ENCODE measurements at places on chromosomes 11 and 22.

DNA sequence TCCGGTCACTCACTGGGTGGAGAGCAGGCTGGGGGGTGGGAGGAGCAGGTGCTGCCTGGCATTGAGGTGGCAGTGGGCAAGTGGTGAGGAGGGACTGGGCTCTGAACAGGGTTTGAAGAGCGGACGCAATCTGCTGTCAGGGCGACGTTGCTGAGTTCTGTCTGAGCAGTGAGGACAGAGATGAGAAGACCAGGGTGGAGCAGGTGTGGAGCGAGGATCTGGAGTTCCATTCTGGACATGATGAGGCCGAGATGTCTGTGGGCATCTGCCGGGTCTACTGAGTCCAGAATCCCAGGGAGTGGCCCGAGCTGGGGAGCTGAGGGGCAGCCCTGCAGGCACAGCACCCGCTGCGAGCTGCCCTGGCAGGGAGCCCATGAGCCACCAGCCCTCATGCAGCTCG, 2.2 kb upstream of the MOV10L1 start:
- DNase-seq = no peak

DNA sequence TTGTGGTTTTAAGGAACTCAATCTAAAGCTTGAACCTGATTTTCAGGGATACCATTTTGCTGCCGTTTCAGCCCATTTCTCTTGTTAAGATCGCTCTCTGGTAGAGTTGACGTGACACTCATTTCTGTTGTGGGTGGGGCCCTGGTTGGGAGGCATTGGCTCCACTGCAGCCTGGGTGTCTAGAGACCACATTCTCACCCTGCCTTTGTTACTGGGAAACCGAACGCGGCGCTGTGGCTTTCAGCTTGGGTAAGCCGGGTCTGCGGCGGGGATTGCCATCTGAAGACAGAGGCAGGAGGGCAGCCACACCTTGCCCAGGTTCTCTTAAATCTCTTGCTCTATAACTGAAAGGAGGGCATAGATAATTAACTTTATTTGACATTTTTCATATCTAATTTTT, 3.2 kb downstream of the EHF start:
- no peak for DNase-seq

DNA sequence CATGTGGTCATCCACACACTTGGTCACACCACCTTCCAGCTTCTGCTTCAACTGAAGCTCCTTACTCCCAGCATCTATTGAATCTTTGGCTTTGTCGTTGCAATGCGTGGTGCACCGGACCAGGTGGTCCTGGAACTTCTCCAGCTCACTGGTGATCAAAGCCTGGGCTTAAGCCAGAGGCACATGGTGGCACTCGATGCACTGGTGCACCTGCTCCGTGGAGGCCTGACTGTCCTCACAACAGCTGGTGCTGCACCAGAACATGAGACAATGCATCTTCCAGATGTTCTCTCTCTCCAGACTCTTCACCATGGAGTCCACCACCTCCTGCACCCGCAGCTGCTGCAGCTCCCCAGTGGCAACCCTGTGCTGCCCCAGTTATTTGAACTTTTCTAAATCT, 56.0 kb downstream of the CELSR1 start:
- DNase-seq = no peak

DNA sequence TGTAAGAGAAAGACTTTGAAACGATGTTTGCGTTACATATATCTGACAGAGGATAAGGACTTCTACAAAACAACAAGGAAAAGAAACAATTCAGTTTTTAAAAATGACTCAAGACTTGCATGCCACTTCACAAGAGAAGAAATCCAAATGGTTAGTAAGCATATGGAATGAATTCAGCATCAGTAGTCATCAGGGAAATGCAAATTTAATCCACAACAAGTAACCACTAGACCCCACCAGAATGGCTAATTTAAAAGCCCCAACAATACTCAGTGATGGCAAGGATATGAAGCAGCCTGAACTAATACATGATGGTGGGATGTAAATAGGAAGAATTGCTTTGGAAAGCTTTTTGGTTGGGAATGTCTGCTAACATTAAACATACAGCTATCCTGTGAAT, 142.6 kb downstream of the ATXN10 start:
- DNase-seq = no peak

- DNase-seq = no peak
These were observed 262.2 kb upstream of the UBASH3B start for GRCh38 chr11:122393209-122393860.

- peak; percentile 77 for DNase-seq
These were observed at the start of gene TBRG1 for GRCh38 chr11:124622531-124623451. TBRG1 (plus strand) TSS chr11:124622864; CDS start chr11:124623084, 220 bp downstream.

DNA sequence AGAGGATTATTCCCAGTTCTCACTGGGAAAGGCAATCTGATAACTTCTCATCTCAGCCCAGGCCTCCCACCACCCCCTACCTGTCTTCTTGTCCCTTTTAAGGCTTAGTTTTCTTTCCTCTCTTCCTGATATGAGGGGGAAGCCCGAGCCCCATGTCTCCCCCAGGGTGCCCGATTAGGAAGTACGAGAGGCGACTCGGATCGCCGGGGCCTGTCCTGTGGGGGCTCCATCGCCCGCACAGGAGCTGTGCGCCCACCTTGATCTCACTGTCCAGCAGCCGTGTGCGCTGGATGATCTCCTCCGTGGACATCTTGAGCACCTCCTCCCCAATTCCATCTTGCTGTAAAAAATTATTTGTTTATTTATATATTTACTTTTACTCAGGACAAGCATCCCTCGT, 628 bp downstream of the PSMC3 start:
- DNase-seq = no peak

- peak; percentile 59 for DNase-seq
These were observed at the start of gene PPP1R14B for GRCh38 chr11:64246871-64247728. PPP1R14B (minus strand) TSS chr11:64246943; CDS start chr11:64246673, 270 bp downstream.

GRCh38 chr11:33682446-33682845, 18.2 kb downstream of the C11orf91 start:
- DNase-seq = no peak

DNA sequence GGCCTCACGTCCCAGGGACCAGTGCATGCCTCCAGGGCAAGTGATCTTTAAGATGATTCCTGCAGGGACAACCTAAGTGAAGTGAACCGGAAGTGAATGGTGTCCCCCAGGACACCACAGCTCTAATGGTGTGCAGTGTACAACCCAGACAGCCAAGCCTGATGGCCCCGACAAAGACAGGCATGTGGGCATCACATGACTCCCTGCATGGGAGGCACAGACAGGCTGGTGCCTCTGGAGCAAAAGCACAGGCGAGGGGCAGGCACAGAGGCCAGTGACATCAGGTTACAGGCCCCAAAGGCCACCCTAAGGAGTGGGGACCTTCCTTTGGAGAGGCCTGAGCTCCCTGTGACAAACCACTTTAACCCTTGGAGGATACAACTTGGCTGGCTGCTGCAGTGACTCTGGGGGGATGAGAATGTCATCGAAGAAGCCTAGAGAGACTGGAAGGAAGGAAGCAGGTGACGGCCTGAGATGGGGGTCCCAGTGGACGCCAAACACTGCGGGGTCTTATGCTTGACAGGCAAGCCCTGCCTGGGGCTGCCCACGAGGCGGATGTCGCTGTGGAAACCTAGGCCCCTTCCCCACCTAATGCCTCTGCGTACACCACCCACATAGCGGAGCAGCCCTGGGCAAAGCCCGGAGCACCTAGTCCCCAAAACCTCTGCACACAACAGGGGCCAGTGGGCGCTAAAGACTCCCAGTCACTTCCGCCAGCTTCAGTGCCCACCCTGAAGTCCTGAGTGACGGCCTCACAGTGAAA, 12.4 kb downstream of the POLR3H start:
- no peak for DNase-seq

DNA sequence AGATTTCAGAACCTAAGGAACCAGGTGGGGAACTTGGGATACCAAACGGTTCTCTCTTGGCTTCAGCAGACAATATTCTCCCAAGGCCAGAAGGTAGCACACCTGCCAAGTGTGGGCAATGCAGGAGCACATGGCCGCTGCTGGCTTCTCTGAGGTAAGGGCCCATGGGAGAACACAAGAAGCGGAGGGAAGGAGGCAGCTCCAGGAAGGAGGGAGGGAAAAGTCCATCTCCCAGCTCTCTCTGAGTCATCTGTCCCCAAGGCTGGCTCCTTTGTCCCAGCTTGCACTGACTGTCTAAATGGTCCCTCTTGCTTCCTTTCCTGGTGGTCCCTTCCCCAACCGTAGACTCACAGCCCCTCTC, 557.9 kb upstream of the CADM1 start:
- DNase-seq = no peak

DNA sequence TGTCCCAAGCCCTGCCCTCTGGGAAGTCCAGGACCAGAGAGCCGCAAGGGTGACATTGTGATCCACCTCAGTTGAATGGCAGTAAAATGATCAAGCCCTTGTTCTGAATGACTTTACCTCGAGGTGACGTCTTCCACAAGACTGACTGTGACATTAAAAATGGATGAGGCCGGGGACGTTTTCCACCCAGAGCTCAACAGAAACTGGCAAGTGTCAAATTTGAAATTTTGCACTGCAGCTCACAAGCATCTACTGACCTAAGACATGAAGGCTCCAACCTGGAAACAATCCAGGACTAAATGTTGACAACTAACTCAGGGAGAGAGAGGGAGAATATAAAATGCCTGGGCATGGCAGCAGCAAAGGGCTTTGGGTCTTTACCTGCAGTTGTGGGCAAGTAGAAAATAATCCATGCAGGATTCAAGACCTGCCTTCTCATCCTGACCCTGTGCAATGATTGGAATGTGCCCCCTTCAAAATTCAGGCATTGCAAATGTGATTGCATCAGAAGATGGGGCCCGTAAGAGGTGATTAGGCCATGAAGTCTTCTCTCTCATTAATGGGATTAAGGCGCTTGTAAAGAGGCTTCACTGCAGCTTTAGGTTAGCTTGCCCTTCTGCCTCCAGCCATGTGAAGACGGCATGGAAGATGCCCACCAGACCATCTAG, 33.6 kb upstream of the CLMP start:
- DNase-seq = no peak

DNA sequence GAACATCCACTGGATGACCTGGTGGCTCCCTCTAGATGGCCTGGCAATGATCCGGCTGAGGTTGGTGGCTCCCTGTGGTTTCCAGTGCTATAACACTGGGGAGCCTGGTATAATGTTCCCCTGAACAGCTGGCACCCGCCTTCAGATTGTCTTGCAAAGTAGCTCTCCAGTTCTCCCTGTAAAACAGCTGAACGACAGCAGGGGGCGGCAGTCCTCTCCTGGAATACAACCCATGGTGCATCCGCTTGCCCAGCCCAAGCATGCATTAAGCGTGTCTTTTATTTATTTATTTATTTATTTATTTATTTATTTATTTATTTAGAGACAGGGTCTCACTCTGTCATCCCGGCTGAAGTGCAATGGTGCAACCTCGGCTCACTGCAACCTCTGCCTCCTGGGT, 258.9 kb downstream of the BUD13 start:
- DNase-seq = no peak

GRCh38 chr11:1772270-1773130, 8.8 kb upstream of the CTSD start:
- DNase-seq = no peak

- DNase-seq = no peak
These were observed 131.1 kb upstream of the FIBIN start for GRCh38 chr11:26862801-26863200.

- no peak for DNase-seq
These were observed 79.9 kb downstream of the MIAT start for GRCh38 chr22:26737262-26737661.

DNA sequence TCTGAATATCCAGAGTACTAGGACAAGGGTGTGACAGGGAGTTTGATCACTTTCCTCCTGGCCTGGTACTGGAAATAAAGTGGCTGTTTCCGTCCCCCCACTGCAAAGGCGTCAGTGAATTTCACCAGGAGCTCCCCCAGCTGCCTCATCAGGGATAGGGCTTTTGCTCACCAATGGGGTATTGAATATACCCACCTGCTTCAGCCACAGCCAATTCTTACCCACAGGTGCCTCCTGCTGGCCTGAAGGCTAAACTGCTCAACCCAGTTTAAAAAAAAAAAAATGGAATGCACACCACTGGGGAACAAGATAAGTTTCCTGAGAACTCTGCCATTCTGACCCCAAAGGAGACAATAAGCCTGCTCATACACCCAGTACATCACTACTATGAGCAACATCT, 65.3 kb upstream of the MS4A8 start:
- DNase-seq = no peak

DNA sequence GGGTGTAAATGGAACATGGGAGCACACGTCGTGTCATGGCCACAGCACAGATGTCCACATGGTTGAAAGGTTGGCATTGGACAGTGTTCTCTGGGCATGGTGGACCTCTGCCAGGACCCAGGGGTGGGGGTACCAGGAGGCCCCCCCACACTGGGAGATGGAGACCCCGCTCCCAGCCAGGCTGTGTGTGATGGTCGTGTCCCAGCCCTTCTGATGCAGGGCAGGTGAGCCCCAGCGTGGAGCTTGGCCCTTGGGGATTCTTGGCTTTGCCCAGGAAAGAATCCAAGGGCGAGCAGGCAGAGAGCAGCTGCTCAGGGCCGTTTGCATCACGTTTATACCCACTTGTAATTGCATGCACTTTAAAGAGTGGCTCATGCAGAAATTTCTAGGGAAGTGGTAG, 22.0 kb upstream of the BRSK2 start:
- DNase-seq = no peak

GRCh38 chr11:61201476-61201875, 1.8 kb upstream of the PGA3 start:
- no peak for DNase-seq

GRCh38 chr11:77800449-77800848, 20.1 kb downstream of the RSF1 start:
- DNase-seq = no peak

- DNase-seq = no peak
These were observed 625.9 kb upstream of the CADM1 start for GRCh38 chr11:116130122-116130521.

All from effector CD8-positive, alpha-beta T cell (primary cell).